CD4-positive, alpha-beta T cell (primary cell): ENCODE measurements at places on chromosomes 4 and X.

- no peak for DNase-seq
Observed at GRCh38 chrX:87924619-87925018, 407.0 kb downstream of the KLHL4 start.

DNA sequence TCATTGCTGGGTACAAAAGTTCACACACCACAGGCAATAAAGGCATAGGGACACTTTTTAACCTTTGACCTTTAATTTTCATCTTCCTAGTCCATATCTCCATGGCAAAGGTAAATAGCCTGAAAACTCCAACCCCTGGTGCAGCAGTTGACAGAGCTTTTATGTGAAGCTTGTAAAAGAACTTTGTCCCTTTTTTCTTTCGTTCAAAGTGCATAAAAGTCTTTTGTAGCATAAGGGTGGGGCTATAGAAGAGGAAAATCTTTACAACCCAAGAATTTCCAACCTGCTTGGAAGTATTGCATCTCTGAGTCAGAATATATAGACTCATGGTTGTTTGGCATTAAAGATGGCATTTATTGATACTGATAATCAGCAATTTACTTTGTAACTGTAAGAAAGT, 20.4 kb downstream of the POF1B start:
- DNase-seq = no peak

GRCh38 chrX:47540754-47541538, 20.1 kb upstream of the ARAF start:
- no peak for DNase-seq

DNA sequence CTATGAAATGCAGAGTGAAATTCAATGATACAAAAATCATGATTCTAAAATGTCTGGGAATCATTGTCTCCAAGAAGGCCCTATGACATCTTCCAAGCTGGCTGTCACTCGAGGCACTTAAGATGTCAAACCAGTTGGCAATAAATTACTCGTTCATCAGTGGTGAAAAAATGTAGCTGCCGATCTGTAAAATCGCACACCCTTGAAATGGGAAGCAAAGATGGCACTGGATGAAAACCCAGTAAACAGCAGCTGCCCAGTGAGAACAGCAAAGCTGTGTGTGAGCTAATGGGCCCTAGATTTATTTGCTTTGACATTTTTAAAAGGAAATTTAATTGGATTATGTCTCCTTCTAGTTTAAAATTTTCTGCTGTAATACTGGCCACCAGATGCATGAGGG, 181.9 kb upstream of the NDP start:
- DNase-seq = no peak

- no peak for DNase-seq
Observed at GRCh38 chr4:189177130-189177529, 763.5 kb upstream of the FRG1 start.

DNA sequence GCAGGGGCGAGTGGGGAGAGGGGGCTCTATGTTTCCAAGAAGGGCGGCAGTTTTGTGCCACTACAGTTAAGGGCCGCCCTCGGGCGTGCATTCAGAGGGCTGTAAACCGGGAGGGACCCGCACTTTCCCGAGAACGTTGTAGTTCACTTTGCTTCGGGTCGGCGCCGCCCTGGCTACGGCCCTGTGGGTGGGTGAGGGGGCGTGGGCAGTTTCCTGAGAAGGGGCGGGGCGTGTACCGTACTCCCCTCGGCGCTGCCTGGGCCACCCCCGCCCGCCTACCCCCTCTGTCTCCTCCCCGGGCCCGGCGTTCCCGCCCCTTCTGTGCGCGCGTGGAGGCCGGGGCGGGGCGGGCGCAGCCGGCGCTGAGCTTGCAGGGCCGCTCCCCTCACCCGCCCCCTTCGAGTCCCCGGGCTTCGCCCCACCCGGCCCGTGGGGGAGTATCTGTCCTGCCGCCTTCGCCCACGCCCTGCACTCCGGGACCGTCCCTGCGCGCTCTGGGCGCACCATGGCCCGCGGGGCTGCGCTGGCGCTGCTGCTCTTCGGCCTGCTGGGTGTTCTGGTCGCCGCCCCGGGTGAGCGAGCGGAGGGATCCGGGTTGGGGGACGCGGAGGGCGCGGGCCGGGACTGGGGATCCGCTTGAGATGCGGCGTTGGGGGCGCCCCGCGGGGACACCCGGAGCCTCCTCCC, at the start of gene CD99:
TSS of gene CD99 (plus strand) at position 440 of the 687 bp plus-strand sequence. CDS start at position 506, 66 bp downstream.
- peak; percentile 94 for DNase-seq

- no peak for DNase-seq
Observed at GRCh38 chrX:2767631-2768455, 16.0 kb downstream of the XG start.

DNA sequence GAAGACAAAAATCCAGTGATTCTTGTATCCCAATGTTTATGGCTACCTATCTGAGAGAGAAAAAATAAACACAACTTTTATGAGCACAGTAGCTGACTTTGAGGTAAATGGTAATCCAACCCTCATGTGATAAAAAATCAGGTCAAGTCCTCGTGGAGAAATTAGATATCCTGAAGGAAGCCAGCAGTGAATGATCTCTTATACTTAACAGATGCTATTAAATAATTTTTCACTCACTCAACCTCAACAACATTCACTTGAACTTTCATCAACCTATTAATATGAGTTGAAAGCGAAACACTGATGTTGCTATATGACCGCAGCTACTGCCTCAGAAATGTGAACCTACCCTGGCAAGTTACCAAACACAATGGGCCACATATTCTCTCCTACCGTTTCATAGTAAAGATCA, 105.4 kb downstream of the GPC3 start:
- no peak for DNase-seq

- DNase-seq = no peak
Observed at GRCh38 chr4:151953795-151954372, 193.1 kb upstream of the GATB start.

DNA sequence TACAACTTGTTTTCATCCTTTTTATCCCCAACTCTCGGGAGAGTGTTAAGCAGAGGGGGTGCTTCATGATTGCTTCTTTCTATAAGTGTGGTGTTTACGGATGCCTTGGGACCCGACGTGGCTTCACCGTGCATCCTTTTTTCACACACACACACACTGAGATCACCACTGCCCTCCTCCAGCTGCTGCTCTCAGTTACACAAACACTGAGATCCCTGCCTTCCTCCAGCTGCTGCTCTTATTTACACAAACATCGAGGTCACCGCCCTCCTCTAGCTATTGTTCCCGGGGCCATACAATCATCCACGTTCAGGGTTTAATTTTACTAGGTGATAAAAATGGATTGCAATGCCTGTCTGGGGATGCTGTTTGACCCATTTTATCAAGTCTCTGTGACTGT, 155.4 kb upstream of the FAM9B start:
- DNase-seq = no peak

- no peak for DNase-seq
Observed at GRCh38 chr4:38162240-38162784, 202.1 kb downstream of the PTTG2 start.

- no peak for DNase-seq
Observed at GRCh38 chr4:144750348-144750747, 104.4 kb downstream of the HHIP start.

DNA sequence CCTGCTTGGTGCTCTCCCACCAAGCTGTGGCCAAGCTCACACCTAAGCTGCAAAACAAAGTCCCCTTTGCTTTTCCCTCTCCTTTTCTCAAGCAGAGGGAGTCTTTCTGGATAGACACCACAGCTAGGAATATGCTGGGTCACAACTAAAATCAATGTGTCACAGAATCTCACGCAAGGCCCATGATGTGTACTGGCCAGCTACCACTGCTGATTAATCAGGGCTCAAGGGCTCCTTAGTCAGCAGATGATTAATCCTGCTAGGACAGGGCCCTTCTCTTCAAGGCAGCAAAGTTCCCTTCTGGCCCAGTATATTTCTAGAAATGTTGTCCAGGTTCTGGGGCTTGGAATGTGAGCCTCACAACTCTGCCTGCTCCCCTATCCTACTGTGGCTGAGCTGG, 32.0 kb upstream of the TENT5D start:
- no peak for DNase-seq

DNA sequence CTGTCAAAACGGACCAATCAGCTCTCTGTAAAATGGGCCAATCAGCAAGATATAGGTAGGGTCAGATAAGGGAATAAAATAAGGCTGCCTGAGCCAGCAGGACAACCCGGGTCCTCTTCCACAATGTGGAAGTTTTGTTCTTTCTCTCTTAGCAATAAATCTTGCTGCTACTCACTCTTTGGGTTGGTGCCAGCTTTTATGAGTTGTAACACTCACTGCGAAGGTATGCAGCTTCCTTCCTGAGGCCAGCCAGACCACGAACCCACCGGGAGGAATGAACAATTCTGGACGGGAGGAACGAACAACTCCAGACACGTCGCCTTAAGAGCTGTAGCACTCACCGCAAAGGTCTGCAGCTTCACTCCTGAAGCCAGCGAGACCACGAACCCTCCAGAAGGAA, 287.8 kb downstream of the RAPGEF2 start:
- DNase-seq = no peak

DNA sequence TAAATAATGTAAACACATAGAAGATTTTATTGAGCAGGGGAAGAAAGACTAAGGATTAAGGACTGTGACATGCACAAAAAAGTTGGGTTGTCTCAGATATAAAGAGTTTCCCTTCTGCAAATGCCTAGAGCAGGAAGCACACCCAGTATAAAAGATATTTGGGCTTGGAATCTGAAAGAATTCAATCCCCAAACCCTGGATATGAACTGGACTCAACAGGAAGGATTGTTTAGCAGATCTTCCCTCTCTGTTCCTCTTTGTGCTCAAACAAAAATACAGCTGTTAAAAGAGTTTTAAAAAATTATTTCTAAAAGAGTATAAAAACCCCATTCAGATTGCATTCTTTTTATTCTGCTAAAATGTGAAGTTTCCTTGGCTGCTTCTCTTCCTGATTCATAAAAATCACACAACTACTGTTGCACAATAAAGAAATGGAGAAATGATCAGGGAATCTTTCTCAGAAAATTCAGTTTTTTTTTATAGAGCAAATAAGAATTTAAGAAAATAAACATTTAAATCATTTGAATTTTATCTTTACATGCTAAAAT, 71.4 kb downstream of the PDLIM5 start:
- DNase-seq = no peak

GRCh38 chr4:159508917-159509500, 406.1 kb downstream of the RAPGEF2 start:
- no peak for DNase-seq

GRCh38 chr4:6123976-6124375, 76.4 kb downstream of the JAKMIP1 start:
- no peak for DNase-seq

DNA sequence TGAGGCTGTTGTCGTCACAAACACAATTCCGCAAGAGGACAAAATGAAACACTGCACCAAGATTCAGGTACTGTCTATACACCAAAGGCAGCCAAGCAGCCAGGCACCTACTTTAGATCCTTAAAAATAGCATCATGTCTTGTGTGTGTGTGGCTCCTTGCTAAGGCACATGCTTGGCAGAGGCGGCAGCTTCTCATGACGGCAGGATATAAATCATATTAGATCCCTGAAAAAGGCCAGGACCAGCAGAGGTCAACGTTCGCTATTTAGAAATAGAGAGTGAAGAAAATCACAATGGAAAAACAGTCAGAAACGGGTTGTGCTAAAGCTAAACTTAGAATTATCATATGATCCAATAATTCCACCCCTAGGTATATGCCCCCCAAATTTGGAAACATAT, 29.5 kb downstream of the PRPS2 start:
- no peak for DNase-seq

- no peak for DNase-seq
Observed at GRCh38 chrX:134525086-134525792, 65.3 kb downstream of the HPRT1 start.

- no peak for DNase-seq
Observed at GRCh38 chrX:104105330-104106262, 6.7 kb upstream of the ZCCHC18 start.

GRCh38 chr4:16916719-16917337, 18.4 kb upstream of the LDB2 start:
- peak; percentile 66 for DNase-seq
